RWPE1 (cell line): ENCODE measurements at places on chromosomes 11 and 22.

- DNase-seq = no peak
Observed at GRCh38 chr11:128520206-128520887, 67.0 kb downstream of the ETS1 start.

GRCh38 chr11:12664385-12664784 lies 9.8 kb upstream of the TEAD1 start:
- no peak for DNase-seq

DNA sequence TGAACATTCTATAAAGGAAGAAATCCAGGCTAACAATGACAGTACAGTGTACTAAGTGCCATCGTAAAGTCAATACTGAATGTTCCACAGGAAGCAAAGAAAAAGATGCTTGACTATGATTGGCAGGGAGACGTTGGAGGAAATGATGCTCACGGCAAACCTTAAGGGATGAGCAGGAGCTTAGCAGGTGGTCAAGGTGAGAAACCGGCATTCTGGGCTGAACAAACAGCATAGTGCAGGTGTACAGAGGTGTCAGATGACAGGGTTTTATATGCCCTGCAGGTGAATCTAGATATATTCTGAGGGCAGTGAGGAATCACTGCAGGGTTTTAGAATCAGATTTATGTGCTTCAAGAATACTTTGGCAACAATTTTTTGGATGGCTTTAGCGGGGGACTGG lies 85.3 kb upstream of the HEPHL1 start:
- no peak for DNase-seq

- DNase-seq = no peak
Observed at GRCh38 chr11:64537876-64538275, 53.1 kb upstream of the SLC22A12 start.

GRCh38 chr11:27470826-27471588 lies 1.6 kb downstream of the LGR4 start:
- DNase-seq = no peak

DNA sequence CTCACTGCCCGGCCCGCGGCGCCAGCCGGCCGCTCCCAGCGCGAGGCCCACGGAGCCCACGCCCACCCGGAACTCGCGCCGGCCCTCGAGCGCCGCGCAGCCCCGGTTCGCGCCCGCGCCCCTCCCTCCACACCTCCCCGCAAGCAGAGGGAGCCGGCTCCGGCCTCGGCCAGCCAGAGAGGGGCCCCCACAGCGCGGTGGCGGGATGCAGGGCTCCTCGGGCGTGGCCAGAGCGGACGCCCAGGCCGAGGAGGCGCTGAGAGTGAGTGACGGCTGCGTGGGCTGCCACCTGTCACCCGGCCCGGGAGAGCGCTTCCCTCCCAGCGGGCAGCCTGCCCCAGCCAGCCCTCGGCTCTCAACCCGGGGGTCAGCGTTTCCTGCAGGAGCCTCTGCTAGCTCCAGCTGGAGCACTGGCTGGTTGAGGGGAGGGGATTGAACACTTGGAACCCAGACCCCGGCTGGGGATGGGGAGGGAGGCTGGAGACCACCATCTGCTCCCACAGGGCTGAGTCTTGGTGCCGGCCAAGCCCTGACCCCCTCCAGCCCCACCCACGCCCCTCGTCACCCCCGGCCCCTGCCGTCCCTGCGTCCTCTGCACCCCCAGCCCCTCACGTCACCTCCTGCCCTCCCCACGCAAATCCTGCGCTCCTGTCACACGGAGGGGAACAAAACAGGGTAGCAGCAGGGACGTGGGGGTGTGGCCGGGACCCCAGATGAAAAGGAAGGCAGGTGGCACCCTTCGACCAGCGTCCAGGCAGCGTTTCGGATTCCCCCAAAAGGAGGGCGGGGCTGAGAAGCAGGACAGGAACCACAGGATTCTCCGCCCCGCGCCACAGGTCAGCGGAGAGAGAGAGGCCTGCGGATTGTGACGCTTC lies 157.0 kb downstream of the BRD1 start:
- no peak for DNase-seq

DNA sequence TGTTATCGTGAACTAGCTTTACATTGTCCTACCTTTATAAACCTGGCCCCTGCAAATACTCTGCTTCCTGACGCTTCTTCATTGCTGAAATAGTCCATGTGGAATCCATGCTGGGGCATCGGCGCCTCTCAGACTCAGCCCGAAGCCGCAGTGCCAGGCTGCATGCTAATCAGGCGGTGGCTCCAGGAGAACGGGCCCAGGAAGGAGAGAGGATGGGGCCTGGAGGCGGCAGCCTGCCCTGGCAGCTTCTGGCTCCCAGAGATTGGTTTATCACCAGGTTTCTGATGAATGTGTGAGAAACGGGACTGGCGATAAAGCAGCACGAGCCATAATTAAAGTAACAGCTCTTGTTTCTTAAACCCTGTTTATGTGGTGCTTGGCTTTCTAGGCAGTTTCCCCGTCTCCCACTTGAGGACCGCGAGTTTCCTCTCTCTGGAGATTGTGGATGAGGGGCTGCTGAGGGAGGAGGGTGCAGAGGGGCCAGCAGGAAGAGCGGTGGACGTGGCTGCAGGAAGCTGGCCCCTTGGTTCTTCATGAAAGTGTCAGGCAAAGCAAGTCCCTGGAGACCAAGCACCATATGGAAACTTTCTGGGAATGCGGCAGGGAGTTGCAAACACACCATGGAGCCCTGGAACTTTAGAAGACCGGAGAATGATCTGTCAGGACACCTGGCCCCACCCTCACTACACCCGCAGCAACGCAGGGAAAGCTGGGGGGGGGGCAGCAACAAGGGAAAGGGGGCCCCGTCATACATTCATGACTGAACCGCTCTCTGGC lies 93.4 kb downstream of the NTM start:
- no peak for DNase-seq

GRCh38 chr22:33793475-33793874 lies 126.8 kb downstream of the LARGE1 start:
- no peak for DNase-seq

GRCh38 chr11:13098063-13098462 lies 88.9 kb downstream of the RASSF10 start:
- DNase-seq = peak; percentile 85

DNA sequence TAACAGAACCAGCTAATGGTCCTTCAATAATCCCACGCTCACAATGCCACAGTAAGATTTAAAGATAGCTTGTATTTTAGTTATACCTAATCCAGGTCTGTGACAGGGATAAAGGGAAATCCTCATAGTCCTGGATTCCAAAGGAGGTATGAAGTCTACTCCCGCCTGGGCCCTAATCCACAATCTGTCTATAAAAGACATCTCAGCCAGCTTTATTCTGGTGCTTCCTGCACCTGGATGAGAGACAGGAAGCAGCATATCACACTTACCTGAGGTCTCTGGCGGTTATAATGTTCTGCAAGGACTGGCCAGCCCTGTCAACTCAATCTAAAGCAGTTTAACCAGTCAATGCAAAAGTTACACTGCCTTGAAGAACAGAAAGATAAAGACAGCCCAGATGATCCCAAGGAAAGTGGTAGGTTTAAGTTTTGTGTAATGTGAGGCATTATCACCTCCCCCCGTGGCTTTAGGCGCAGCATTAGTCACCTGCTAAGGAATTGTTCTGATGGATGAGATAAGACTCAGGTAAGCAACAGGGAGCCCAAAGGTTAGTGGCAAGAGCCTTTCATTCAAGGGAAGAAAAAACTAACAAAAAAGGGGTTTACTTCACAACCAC lies 57.6 kb downstream of the PLEKHA7 start:
- DNase-seq = peak; percentile 61

GRCh38 chr22:43114958-43115357 lies 4.4 kb downstream of the BIK start:
- no peak for DNase-seq

GRCh38 chr22:23516304-23516703 lies 63.8 kb downstream of the IGLL1 start:
- DNase-seq = no peak

GRCh38 chr11:81725701-81726100 lies 1008.0 kb downstream of the FAM181B start:
- DNase-seq = no peak

GRCh38 chr22:37428649-37429586 lies 1.6 kb upstream of the ELFN2 start:
- no peak for DNase-seq

- no peak for DNase-seq
Observed at GRCh38 chr11:63510360-63511047, 4.6 kb downstream of the LGALS12 start.

- peak; percentile 90 for DNase-seq
Observed at GRCh38 chr22:38872172-38872830, at the start of gene CBX6. Gene CBX6, minus strand, starts transcription at chr22:38872216. Its CDS starts 26 bp downstream, at chr22:38872190.

GRCh38 chr22:49367041-49367697 lies 460.5 kb downstream of the BRD1 start:
- DNase-seq = no peak

GRCh38 chr11:129248618-129249017 lies 56.5 kb upstream of the ARHGAP32 start:
- peak; percentile 50 for DNase-seq

- DNase-seq = no peak
Observed at GRCh38 chr11:65640483-65641296, 2.8 kb downstream of the SIPA1 start.

GRCh38 chr11:75776546-75776945 lies 8.0 kb downstream of the DGAT2 start:
- DNase-seq = no peak

DNA sequence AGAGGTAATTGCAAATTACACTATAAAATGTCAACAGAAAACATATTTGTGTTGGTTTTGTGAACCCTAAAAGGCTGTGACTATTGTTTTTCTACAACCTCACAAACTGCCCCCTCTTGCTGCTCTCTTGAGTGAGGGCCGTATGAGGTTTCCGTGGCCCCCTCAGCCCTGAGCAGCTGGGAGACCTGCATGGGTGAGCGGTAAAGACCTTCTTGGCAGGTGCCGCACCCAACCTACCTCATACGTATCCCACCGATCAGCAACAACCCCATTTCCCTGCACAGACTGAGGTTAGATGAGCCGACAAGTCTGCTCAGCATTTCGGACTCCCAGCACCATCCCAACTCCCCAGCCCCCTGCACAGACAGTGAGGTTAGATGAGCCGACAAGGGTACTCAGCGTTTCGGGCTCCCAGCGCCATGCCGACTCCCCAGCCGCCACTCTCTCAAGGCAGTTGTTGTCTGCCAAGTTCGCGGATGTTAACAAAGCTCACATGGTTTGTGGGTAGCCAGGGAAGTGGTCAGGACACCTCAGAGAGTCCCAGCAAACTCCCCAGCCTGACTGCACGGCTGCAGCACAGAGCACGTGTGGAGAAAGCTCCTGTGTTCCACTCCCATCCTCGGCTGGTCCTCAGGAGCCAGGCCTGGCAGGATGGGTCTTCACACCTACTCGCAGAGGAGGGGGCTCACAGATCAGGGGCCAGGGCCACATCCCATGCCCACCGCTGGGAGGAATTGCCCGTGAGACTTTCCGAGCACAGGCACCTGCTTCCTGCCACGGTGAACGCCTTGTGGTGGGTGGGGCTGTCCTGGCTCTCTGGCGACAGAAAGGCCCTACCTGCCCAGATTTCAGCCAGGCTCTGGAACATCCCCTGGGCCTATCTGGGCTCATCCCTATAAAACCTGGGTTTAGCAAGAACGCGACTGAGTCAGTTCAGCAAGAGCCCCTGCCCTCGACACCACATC lies 502.9 kb downstream of the BRD1 start:
- DNase-seq = no peak

GRCh38 chr22:36560001-36560400 lies 31.0 kb upstream of the EIF3D start:
- DNase-seq = no peak

DNA sequence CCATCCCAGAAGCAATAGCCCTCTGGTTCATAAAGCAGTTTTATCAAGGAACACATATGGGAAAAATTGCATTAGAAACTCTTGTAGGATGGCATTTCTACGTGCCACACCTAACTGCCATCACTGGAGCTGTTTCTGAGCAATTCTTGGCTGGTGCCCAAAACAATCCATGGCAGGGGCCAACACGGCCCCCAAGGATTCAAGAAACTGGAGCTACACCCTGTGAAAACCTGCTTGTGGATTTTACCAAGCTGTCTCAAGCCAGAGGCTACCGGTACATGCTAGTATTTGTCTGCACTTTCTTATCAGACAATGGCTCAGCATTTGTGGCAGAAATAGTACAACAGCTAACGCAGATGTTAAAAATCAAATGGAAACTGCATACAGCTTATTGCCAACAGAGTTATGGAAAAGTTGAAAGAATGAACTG lies 42.4 kb upstream of the GLYAT start:
- DNase-seq = no peak

GRCh38 chr11:61293867-61294716 lies 1.0 kb downstream of the VWCE start:
- peak; percentile 24 for DNase-seq

DNA sequence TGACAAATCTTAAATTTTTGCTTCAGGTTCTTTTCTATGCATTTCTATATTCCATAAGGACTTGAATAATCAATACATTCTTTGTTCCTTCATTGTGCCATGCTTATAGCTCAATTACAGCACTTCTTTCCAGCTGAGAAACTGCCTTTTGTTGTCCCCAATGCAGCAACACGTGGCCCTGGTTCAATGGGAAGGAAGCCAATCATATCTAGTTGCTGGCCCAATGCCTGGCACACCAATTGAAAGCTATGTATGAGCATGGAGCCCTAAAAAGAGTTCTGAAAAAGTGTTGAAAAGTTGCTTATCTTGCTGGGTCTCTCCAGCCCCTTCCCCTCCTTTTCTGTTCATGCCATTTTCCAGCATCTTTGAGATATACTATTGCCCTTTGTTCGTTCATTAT lies 448.0 kb upstream of the FAT3 start:
- DNase-seq = no peak

GRCh38 chr11:63551091-63551888 lies 11.9 kb downstream of the PLAAT2 start:
- DNase-seq = no peak

DNA sequence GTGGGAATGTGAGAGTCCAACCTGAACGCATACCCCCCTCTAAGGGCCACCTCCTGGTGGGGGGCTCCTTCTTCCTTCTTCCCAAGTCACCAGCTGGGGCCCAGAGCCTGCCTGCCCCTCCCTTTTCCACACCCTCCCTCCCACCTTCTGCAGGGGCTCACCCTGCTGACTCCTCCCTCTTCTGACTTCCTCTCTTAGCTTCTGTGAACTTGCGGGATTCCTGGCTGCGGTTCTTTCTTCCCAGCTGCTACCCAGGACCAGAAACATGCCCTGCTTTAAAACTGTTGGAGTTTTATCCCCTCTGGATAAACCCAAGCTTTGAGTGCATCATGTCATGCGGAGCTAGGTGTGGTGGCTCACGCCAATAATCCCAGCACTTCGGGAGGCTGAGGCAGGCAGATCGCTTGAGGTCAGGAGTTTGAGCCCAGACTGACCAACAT lies 10.2 kb downstream of the LRRC74B start:
- no peak for DNase-seq

GRCh38 chr11:118450451-118450850 lies 14.2 kb downstream of the KMT2A start:
- no peak for DNase-seq

DNA sequence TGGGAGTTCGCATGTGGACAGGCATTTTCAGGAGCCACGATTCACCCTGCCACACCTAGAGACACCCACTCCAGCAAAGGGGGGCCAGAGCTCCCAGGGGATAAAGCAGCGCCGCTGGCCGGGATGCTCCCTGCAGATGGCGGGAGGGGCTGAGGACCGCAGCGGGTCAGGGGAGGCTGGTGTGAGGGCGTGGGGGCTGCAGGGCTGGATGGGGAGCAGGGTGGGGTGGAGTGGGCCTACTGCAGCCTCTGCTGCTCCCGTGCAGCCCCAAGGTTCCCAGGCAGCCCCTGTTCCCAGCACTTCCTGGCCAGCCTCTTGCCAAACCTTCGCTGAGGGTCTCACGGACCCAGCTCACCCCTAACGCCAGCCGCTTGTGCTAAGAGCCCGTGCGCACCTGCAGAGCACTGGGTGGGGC lies 13.0 kb downstream of the MUC5B start:
- DNase-seq = no peak

GRCh38 chr22:19658057-19658966 lies 56.0 kb upstream of the SEPTIN5 start:
- no peak for DNase-seq

GRCh38 chr11:94795476-94796189 lies 27.5 kb downstream of the AMOTL1 start:
- no peak for DNase-seq
